RWPE1 (cell line): ENCODE measurements at places on chromosomes 1 and 21.

- no peak for DNase-seq
Observed at GRCh38 chr21:44024257-44024656, 12.1 kb downstream of the TRAPPC10 start.

DNA sequence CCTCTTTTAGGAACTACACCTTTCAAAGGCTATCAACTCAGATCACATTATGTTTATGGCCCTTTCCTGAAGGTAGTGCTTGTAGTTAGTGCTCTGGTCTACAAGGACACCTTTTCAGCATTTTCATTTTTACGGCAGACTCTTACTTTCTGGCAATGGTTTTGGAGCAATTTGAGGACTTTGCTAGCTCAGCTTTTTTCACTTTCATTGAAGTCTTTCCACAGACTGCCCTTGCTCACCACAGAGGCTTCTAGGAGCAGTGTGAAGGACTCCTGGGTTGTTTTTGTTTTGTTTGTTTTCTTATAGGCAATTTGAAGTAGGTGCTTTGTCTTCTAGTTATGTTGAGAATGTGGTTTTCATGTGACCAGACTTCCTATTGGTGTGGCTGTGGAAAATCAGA is 43.1 kb downstream of the CD55 start:
- DNase-seq: no peak

- DNase-seq: peak; percentile 29
Observed at GRCh38 chr1:68384872-68385411, 64.8 kb downstream of the RPE65 start.

GRCh38 chr1:206769304-206769731 is 1.3 kb upstream of the IL19 start:
- no peak for DNase-seq

GRCh38 chr21:46503922-46504550 is 45.3 kb downstream of the DIP2A start:
- DNase-seq: no peak

DNA sequence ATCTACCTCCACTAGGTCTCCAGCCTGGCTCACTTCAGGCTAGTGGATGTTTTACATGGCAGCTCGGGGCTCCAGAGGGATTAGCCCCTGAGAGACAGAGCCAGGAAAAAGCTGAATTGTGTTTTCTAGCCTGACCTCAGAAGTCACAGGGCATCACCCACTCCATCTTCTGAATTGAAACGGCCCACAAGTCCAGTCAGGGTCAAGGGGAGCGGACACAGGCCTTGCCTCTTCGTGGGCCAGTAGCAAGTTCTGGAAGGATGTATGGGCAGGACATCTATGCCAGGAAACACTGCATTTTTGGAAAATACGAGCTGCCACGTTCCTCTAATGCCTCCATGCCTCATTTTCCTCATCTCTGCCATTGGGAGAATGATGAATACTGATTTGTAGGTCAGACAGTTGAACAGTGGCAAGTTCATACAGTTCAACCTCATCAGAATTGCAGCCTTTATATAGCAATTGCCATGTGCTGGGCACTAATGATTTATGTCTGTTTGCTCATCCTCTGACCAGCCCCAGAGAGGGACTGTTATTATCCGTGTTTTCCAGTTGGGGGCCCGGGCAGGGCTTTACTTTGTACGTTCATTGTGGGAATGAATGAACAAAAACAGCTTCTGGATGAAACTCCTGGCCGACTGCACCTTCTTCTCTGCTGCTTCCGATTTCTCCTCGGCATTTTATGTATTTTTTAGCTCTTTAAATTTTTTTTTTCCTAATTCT is 23.2 kb upstream of the PCBP3 start:
- DNase-seq: no peak

GRCh38 chr1:234561319-234561718 is 48.7 kb downstream of the IRF2BP2 start:
- DNase-seq: no peak

GRCh38 chr1:197916500-197916983 is 630 bp upstream of the LHX9 start:
- no peak for DNase-seq

- DNase-seq: peak; percentile 11
Observed at GRCh38 chr1:207740207-207740606, 11.6 kb upstream of the CD46 start.

- DNase-seq: no peak
Observed at GRCh38 chr1:210624722-210625121, 296.0 kb downstream of the HHAT start.

DNA sequence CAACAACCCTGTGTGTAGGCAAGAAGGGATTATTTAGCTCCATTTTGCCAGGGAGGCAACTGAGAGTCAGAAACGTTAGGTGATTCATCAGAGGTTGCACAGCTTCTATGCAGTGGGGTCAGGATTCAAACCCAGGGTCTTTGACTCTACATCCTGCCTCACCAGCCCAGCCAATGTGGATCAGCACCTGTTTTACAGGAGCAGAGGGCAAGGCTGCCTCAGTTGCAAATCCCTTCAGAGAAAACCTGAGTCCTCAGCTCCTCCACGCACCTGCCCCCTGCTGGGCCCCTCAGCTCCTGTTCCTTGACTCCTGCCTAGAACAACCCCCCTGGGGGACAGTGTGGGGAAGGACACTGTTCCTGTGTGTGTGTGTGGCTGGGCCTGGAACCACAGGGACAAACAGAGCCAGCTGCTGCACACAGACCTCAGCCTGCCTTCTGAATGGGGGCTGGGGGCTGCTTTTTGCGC is 61.6 kb downstream of the LRRN2 start:
- no peak for DNase-seq

- peak; percentile 92 for DNase-seq
Observed at GRCh38 chr1:53145942-53146708, 3.7 kb upstream of the SLC1A7 start.

DNA sequence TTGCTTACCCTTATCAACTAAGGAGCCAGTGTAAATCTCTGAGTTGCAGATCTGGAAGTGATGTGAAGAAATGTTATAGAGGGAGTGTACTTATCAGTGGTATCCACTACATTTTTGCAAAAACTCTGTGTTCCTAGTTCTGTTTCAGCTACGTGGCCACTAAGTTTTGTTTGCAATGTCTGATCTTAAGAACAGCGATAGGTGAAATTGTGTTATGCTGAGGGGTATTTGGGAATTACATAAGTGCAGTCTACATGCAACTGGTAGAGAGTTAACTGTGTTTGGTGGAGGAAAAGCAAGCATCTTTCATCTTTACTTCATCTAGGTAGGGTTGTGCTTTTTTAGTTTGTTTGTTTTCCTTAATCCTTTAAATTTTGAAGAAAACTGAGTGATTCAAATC is 198.8 kb upstream of the SGIP1 start:
- no peak for DNase-seq

GRCh38 chr1:119226913-119227312 is 86.5 kb upstream of the WARS2 start:
- DNase-seq: no peak
